Right forelimb (tissue), 1 donor: ENCODE measurements at places on chromosomes 3 and 15.

DNA sequence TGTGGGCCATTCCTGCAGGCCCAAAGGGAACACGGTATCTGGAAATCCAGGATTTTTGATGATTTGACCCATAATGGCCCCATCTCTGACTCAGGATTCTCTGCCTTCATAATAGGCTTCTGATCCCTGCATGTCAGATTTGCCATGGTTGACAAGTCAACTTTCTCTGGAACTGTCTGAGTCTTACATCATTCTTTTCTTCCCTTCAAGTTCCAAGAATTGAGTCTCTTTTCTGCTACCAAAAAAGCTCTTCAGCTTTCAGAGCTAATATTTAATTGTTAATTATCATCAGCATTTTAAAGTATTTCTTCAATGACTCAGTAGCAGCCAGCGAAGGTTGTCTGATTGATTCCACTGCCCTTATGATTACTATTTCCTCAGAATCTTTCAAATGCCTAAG is 244.4 kb upstream of the COL8A1 start:
- DNase-seq, result no peak

DNA sequence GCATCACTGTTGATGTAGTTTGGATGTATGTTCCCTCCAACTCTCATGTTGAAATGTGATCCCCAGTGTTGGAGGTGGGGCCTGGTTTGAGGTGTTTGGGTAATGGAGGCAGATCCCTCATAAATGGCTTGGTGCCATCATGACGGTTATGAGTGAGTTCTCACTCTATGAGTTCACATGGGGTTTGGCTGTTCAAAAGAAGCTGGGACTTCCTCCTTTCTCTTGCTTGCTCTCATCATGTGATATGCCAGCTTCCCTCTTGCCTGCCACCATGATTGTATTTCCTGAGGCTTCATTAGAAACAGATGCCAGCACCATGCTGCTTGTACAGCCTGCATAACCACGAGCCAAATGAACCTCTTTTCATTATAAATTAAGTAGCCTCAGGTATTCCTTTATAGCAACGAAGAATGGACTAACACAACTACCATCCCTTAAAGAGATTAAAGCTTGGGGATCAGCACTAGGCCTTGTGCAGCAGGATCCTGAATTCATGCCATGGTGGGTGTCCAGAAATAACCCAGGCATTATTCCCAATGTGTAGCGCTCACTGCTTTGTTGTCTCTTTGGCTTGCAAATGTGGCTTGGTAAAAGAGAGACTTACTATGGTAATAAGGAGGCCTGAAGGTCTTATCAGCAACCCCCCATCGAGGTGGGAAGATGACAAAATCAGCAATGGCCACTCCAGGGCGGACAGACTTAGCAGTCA is 41.9 kb downstream of the NDUFB4 start:
- DNase-seq, result no peak

DNA sequence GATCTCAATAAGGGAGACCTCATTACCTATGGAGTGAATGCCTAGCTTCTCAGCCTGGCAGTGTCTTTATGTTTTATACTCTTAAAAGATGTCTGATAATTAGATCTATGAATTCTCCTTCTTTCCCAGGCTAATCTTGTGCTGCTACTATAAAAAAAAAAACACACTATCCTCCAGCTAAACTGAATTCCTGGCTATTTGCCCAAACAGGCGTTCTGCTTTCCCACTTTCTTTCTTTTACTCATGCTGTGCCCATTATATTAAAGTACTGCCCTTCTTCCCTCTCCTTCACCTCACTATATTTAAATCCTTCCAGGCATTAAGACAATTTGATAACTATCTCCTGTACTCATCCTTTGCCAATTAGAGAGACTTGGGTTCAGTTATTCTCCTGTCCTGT is 1134.9 kb downstream of the ROBO2 start:
- no peak for DNase-seq

DNA sequence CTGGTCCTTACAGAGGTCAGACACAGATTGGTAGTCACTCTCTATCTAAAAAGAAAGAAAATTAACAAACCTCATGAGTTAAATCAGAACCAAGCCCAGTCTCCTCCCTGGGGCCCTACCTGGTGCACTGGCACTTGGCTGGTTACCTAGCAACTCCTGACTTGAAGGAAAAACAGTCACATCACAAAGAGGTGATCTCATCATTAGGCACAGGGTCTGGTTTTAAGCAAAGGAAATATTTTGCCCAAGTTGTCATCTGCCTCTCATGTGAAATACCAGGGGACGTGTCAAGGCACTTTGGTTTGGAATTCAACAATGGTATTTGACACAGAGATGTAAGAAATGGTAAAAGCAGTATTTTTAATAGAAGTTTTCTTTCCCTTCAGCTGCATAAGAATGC is 47.7 kb upstream of the FMN1 start:
- no peak for DNase-seq

GRCh38 chr3:3699816-3700633 is 99.2 kb upstream of the LRRN1 start:
- no peak for DNase-seq

- DNase-seq, result no peak
Measured at GRCh38 chr3:71710906-71711494, 14.2 kb downstream of the EIF4E3 start.

GRCh38 chr3:140219291-140219690 is 284.3 kb downstream of the CLSTN2 start:
- no peak for DNase-seq

GRCh38 chr15:64379216-64379960 is 1.9 kb downstream of the PCLAF start:
- no peak for DNase-seq

DNA sequence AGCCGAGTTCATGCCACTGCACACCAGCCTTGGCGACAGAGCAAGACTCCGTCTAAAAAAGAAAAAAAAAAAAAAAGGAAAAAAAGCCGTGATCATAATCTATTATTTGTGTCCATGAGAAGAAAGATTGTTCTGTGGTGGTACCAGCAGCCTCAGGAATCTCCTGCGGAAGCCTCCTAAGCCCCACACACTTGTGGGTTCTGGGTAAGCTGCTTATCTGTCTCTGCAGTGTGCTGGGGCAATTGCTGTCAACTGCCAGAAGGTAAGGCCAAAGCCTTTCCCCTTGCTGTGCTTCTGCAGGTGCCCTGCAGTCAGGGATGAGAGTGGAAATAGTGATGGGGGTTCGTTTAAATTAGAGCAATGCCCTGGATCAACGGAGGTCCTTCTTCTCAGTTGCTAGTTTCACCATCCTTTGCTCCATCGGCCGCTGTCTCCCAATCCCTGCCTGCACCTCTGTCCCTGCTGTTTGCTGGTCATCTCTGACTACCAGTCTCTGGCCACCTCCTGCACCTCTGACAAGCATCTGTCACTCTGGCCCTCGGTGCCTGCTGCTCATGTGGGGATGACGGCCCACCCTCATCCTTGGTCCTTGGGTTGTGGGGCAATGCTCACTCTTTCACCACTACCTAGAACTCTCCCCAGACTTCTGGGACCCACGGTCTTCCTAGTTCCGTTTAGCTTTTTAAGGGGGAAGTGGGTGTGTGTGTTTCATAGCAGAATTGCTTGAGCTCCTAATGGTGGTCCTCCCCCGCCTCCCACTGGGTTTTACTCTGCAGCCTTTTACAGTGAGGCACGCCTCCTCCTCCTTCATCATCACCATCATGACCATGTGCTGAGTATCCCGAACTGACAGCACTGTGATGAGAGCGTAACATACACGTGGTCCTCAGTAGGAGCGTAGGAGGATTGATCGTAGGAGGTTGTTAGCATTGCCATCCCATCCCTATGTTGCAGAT is 25.5 kb downstream of the CHRD start:
- DNase-seq, result no peak

DNA sequence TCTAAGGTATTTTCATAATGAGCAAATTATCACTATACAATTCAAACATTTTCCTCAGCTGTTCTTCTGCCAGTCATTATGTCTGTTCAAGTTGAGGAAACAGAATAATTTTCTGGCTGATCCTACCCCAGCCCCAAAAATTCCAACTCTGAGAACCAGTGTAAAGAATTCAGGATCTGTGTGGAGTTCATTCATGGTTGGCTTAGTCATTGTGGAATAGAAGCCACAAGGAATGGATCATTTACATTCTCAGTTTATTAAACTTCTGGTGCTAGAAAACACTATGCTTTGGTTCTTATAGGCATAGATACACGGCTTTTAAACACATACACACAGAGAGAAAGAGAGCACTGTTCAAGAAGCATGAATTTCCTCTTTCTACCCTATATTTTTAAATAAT is 134.6 kb downstream of the CMSS1 start:
- no peak for DNase-seq
